ENCODE measurements at places on chromosomes 11 and 22.

- DNase-seq: no peak
Observed at GRCh38 chr22:30285176-30285845, 4.0 kb downstream of the CASTOR1 start.

- DNase-seq: peak; percentile 8
Observed at GRCh38 chr11:40328890-40329614, 1130.4 kb downstream of the LRRC4C start.

- DNase-seq: no peak
Observed at GRCh38 chr11:80838153-80838552, 1397.3 kb upstream of the TENM4 start.

- no peak for DNase-seq
Observed at GRCh38 chr11:134585666-134586610, 173.9 kb upstream of the B3GAT1 start.

- DNase-seq: no peak
Observed at GRCh38 chr11:42337786-42338455, 878.5 kb upstream of the LRRC4C start.

GRCh38 chr11:122645847-122646246, 9.7 kb upstream of the UBASH3B start:
- no peak for DNase-seq

GRCh38 chr11:5036669-5037068, 9.7 kb upstream of the OR52J3 start:
- DNase-seq: no peak

GRCh38 chr22:40522141-40522540, 114.4 kb downstream of the MRTFA start:
- no peak for DNase-seq

DNA sequence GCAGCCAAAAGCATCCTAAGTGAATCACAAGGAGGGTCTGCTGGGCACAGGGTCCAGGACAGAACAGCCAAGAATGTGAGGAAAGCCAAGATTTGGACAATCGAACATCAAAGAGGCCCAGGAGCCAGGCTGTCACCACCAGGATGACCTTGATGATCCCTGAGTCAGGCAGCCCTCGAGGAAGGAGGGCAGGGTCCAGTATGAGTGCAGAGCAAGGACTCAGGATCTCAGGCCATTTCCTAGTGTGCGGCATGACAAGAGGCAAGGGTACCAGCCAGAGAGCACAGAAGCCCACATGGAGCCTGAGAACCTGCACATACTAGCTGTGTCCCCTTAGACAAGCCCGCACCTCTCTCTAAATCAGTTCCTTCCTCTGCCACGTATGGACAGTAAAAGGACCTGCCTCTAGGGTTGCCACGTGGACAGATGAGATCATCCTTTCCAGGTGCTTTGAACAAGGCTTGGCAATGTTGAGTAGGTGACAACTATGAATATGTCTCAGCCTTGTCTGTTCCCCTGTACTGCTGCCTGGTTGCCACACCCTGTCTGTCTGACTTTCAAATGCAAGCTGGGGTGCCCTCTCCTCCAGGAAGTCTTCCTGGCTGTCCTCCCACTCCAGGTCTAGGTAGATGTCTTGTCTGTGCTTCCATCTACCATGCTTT, 32.2 kb upstream of the ISX start:
- no peak for DNase-seq

GRCh38 chr11:11524436-11525061, 97.3 kb downstream of the GALNT18 start:
- DNase-seq: no peak

- no peak for DNase-seq
Observed at GRCh38 chr22:35299217-35299672, 449 bp upstream of the TOM1 start.

- peak; percentile 57 for DNase-seq
Observed at GRCh38 chr11:34960277-34960676, 43.9 kb downstream of the PDHX start.

DNA sequence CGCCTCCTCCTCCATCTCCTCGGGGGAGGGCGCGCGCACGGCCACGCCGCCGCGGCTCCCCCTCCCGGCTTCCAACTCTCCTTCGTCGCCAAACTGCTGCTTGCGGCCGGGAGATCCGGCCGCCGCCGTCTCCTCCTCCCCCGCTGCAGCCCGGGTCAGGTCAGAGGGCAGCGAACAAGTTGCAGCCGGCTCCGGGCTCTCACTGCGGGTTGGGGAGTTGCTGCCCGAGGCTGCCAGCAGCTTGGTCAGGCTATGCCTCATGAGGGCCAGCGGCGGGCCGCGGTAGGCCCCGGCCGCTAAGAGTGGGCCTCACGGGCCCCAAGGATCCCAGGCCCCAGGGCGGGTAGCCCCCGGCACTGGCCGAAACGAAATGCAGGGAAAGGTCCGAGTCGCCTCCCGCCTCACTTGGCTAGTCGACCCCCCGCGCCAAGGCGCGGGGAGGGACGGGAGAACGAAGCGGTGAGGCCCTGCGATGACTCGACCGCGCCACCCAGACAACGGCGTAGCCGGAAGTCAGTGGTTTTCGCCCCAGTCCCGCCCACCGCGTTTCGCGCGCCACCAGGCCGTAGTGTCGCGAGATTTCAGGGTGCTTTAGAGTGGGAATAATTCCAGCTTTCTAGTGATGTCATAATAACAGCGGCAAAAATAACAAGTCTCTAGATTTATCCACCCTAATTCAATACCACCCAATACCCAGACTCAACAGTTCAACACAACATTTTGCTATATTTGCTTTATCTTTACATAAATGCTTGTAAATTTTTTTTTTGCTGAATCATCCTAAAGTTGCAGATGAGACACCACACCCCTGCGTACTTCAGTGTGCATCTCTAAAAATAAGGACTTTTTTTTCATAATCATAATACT, at the start of gene CREBZF:
Gene CREBZF (minus strand): TSS at position 515 of the 867 bp plus-strand sequence. CDS start 254 bp downstream, at position 261.
- DNase-seq: peak; percentile 77

DNA sequence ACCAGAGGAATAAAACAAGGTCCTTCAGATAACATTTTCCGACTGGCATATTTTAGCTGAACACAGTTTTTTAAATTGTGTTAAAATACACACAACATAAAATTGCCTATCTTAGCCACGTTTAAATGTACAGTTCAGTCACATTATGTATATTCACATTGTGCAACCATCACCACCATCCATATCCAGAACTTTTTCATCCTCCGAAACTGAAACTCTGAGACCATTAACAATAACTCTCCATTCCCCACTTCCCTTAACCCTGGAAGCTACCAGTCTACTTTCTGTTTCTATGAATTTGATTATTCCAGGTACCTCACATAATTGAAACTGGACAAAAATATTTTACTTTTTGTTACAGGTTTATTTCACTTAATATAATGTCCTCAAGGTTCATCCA, 213.3 kb downstream of the ETS1 start:
- DNase-seq: no peak

DNA sequence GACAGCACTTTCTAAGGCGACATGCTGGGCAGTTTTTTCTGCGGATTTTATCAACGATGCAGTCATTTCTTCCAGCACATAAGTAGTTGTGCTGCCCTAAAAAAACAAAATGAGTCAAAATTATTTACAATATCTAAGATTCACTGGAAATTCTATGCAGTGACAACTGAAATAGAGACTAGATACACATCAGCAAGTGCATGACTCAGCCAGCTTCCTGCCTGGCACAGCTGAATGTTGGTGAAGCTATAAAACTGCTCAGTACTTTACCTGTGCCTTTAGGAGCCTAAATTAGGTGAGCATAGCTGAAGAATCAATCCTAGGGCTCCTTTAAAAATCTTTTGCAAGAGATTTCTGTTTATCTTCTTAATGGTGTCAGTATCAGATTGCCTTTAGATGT, 37.8 kb downstream of the PGR start:
- no peak for DNase-seq

DNA sequence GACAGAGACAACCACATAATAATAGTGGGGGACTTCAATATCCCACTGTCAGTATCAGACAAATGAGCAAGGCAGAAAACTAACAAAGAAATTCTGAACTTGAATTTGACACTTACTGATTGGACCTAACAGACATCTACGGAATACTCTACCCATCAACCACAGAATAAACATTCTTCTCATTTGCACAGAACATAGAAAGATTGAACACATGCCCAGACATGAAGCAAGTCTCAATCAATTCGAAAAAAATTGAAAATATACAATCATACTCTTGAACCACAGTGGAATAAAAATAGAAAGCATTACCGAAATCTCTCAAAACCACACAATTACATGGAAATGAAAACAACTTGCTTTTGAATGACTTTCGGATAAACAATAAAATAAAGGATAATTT, 17.9 kb downstream of the RAB38 start:
- DNase-seq: no peak

GRCh38 chr11:61265357-61265756, 24.4 kb downstream of the PGA5 start:
- DNase-seq: no peak

- DNase-seq: no peak
Observed at GRCh38 chr11:111707039-111707690, 59.0 kb downstream of the PPP2R1B start.

- no peak for DNase-seq
Observed at GRCh38 chr11:13713982-13714381, 45.5 kb downstream of the FAR1 start.

DNA sequence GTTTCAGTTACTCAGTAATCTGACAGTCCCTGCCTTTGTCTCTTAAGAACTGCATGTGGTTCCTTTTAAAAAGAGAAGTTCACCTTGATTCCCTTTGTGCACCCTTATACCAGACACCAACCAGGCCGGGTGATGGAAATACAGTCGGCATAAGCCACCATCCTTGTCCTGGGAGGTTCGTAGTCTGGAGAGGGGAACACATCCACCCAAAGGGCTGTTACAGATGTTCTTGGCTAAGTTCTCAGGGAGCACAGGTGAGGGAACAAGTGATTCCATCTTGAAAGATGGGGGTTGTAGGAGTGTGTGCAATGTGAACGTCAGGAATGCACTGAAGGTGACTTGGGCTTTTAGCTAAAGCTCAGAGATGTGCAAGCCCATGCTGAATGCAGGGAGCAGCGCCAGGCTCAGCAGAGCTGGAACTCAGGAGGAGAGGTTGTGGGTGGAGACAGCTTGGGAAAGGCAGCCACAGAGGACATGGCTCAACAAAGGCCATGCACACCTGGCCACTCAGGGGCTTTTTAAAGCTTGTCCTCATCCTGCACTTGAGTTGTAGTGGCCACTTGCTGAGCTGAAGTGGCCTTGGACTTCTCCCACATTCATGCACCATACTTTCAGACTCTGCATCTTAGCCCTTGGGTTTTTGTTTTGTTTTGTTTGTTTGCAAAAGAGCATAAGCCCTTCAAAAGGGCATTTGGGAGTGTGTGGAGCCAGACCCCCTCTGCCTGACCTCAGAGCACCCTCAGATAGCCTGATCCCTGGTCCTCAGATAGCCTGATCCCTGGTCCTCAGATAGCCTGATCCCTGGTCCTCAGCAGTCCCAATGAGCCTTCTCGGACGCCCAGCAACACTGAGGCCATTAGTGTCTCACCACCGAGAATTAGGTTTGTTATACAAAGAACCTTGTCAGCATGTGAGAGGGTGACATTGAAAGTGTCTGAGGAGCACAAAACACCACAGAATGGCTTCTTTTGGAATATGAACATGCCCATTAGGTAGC, 12.7 kb upstream of the TMA7B start:
- no peak for DNase-seq

DNA sequence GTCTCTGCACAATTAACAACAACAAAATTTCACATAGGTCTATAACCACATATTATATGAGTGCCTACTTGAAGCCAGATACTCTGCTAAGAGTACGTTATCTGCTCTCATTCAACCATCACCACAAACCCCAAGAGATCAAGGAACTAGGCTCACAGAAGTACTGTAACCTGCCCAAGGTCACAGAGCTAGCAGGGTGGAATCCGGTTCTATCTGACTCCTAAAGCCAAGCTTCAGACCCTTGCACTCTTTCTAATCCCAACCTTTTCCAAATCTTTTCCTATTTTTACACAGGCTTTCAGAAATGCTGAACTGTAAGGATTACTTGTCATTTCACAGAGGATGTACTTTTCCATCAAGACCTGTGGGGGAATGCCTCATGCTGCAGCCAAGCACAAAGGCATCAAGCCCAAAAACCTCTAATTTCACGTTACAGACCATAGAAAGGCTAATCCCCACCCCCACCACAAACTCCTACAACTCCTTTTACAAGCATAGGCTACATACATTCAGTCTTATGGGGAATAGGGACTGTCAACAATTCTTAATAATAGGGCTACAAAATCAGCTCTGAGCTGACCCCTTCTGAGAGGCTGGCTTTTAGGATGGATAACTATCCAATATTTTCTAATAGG, 927 bp downstream of the PRCP start:
- no peak for DNase-seq

DNA sequence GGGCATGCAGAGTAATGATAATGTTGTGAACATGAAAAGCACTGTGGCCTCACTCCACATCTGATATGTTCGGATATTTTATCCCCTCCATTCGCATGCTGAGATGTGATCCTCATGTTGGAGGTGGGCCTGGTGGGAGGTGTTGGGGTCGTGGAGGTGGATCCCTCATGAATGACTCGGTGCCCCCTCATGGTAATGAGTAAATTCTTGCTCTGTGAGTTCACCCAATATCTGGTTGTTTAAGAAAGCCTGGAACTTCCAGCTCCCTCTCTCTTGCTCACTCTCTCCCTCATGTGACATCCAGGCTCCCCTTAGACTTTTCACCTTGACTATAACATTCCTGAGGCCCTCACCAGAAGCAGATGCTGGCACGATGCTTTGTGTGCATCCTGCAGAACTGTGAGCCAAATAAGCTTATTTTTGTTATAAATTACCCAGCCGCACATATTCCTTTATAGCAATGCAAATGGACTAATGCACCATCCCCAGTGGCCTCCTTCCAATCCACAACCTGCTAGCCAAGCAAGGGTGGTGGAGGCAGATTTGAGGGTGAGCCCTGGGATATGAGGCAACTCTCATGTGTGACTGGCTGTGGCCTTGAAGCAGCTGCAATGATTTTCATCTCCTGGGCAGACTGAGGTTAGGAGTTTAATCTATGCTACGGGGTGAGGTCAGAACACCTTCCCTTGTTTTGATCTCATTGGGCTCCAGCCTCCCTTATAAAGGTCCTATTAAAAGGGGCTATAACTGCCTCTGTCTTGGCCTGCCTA, 276.5 kb downstream of the ETS1 start:
- no peak for DNase-seq

- DNase-seq: no peak
Observed at GRCh38 chr22:24391836-24392217, 35.6 kb upstream of the ADORA2A start.

DNA sequence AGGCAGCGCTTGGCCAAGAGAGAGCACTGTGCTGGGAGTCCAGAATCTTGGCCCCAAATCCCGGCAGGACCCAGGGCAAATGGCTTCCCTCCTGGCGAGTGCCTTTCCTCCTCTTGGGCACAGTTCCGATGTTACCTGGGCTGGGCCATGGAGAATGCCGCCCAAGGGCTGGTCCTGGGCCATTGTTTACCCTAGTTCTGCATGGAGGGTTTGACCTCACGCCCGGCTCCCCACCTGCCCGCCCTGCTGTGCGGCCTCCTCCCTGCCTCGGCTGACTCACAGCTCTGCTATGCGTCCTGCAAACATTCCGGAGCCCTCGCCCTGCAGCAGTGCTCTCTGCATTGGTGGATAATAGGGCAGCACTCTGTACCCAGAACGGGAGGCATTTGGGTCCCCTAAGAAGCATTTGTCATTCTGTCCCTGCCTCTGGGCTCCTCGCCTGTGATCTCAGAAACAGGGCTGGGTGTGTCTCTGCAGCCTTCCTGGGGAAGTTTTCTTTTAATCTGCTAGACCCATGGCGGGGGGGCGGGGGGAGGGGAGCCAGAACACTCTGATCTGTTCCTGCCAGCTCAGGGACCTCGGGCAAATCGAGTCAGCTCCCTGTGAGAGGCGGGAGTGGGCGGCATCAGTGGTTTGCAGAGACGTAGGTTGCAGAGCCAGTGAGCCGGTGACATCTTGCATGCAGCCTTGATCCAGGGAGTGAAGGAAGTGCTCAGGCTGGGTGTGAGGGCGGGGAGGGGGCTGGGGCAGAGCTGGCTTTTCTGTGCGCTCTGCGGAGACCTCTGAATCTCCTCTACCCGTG, 32.9 kb upstream of the SMIM38 start:
- no peak for DNase-seq

All from NCI-H2081 treated with DMSO at 0.1 percent for 48 hours (cell line).